ENCODE measurements at places on chromosomes 1 and 21.

- DNase-seq, result no peak
Observed at GRCh38 chr1:243595527-243596210, 254.4 kb downstream of the AKT3 start.

DNA sequence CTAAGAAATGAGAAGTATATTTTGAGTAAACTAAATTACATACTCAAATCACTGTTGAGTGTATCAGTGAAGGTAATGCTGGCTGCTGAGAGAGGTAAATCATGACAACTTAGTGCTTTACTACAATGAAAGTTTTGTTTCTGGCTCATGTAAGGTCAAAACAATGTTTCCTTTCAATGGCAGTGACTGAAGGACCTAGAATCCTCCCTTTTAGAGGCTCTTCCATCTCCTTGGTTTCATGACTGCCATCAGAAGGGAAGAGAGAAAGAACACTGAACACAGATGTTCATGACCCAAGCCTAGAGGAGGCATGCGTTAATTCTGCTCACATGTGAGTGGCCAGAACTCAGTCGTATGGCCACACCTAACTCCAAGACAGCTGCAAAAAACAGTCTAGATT is 130.6 kb downstream of the AKT3 start:
- DNase-seq, result no peak

DNA sequence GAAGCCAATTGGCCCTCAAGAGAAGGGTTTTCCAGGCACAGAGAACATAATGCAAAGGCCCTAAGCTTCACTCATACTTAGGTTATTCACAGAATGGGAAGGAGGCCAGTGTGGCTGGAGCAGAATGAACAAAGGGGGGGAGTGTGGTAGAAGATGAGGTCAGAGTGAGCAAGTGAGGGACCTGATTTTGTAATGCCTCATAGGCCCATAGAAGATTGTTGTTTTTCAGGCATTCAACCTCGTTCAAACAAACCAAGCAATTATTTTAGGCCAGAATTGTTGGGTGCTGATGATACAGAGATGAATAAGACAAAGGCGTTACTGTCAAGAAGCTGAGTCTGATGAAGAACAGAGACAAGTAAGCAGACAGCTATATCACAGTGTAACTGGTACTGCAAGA is 54.5 kb upstream of the RAP1A start:
- no peak for DNase-seq

DNA sequence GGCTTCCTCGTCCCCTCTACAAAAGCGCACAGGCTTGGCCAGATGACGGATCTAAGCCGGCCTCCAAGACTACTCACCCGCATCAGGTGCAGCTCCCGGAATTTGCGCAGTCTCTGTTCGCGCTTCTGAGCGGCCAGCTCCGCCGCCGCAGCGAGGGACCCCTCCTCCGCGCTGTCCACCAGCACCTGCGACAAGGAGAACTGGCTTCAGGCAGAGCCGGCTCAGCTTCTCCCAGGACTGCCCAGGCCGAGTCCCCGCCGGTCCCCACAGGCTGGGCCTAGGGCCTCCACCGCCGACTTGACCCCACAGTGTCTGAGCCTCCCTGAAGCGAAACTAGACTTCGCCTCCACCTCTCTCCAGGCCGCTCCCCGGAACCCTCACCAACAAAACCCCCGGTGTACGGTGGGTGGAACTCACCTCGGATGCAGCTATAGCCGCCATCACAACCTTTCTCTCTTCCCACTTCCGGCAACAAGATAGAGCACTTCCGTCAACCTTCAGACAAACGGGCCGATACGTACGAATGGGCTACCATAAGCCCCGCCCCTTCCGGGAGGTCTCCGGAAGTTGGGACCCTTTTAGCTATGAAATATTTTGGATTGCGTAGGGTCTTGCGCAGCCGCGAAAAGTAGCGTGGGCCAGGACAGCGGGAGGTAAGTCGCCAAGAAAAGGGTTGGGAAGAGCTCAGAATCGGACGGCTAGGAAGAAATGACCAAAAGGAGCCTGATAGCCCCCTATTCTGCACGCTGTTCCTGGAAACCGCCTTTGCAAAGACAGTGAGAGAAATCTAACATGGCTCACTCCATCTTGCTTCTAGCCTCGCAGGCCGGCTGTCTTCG is at the start of gene SYF2:
Gene SYF2 (minus strand): TSS at position 476 of the 839 bp plus-strand sequence. CDS start 35 bp downstream, at position 441.
- DNase-seq, result peak; percentile 99

- no peak for DNase-seq
Observed at GRCh38 chr1:214446772-214447556, 104.4 kb downstream of the PTPN14 start.

- DNase-seq, result no peak
Observed at GRCh38 chr1:198641501-198641900, 2.7 kb downstream of the PTPRC start.

DNA sequence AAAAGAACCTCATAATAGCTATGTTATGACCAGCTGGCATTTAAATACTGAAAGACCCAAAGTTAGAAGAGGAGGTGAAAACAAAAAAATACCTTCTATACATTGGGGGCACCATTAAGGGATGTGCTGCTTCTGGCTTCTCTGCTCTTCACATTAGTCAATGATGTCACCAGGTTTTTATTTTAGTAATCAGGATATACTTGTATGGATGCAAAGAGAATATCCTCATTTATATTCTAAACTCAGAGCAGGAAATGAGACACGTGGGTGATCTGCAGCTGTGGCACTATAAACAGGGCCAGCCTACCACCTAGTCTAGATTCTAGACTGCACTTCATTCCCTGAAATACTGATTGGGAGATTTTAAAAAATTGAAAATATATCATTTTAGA is 51.2 kb downstream of the WLS start:
- peak; percentile 32 for DNase-seq

DNA sequence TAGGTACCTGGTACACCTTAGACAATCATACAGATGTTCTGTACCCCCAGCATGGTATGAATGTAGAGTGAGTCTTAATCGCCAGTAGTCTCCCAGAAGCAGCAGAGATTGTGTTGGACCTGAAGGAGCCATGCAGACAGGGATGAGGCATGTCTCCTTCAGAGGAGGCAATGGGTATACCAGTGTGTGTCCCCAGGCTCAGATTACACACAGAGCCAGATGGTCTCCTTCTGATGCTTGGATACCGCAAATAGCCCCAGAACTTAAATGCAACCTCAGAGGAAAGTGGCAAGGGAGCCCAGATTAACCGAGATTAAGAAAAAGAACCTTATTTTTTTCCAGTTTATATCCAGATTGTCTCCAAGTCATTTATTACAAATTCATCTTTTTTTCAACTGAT is 96.8 kb upstream of the C21orf91 start:
- no peak for DNase-seq

GRCh38 chr1:221717485-221717853 is 24.4 kb downstream of the DUSP10 start:
- no peak for DNase-seq

- no peak for DNase-seq
Observed at GRCh38 chr21:37233551-37234146, 33.5 kb downstream of the VPS26C start.

DNA sequence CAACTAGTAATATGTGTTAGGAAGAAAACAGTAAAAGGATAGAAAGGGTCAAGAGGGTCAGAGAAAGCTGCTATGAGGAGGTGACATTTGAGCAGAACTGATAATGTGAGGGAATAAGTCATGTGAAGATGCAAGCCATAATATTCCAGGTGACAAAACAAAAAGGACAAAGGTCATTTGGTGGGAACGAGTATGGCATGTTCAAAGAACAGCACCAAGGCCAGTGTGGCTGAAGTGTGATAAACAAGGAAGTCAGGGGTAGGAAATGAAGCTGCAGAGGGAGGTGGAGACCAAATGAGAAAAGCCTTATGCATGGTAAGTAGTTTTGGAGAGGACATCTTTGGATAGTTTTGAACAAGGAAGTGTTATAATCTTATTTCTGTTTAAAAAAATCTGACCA is 46.7 kb downstream of the LPGAT1 start:
- DNase-seq, result no peak

DNA sequence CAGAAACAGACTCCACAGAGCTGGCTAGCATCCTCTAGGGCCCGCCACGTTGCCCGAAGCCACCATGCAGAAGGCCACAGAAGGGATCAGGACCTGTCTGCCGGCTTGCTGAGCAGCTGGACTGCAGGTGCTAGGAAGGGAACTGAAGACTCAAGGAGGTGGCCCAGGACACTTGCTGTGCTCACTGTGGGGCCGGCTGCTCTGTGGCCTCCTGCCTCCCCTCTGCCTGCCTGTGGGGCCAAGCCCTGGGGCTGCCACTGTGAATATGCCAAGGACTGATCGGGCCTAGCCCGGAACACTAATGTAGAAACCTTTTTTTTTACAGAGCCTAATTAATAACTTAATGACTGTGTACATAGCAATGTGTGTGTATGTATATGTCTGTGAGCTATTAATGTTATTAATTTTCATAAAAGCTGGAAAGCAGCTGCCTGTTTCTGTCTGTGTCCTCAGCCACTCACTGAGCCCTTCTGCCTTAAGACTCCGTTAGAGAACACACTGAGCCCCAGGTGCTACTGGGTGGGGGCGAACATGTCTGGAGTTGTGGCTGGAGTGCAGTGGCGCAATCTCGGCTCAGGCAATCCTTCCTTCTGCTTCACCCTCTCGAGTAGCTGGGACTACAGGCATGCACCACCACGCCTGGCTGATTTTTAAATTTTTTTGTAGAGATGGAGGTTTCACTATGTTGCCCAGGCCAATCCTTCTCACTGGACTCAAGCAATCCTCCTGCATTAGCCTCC is 14.8 kb downstream of the MFSD2A start:
- DNase-seq, result no peak

- DNase-seq, result no peak
Observed at GRCh38 chr1:224266915-224267856, 62.8 kb downstream of the NVL start.

DNA sequence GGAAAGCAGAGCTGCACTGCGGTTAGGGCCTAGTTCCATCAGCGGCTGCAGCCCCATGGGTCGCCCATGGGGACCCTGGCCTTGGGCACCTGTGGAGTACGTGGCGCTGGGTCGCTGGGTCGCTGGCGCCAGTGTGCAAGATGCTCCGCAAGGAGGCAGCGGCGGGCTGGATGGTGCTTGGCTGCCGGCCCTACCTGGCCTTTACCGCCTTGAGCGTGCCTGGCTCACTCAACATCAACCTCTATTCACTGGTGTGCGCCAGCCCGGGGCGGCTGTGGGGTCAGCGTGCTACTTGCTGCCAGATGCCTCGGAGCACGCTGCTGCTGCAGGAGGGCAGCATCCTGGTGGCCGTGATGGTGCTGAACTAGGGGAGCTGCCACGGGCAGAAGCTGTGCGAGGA is 85.1 kb upstream of the RHOU start:
- no peak for DNase-seq

DNA sequence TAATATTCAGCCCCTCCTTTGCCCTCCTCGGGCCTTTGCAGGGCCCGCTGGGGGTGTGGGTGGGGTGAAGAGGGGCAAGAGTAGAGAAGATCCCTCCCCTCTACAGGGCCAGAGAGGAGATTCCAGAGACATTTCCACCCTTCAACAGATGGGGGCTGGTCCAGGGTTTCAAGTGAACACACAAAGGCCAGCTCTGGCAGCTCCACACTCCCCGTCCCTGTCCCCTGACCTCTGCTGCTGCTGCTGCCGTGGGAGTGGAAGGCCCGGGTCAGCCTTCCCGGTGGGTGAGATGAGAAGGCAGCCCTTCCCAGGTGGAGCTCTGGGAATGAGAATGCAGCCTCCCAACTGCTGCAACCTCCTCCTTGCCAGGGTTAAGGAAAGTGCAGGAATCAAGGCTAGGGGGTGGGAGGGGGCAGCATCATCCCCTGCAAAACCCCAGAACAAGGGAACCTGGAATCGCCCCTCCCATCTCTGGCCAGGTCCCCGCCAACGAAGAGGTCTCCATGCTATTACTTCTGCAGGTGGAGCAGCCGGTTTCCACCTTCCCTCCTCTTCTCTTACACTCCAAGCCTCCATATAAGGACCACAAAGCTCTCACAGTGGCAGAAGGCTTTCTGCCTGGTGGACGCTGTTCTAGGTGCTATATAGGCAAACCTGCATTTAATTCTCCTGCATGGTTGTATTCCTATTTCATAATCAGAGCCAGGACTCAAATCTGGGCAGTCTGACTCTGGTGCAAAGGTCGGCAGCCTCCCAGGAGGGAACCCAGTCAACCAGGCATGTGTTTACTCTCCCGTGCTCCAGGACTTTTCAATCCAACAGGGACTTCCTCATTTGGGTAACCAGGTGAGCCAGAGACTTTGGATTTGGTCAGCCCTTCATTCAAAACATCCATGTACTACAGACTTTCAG is 22.9 kb upstream of the ARHGEF10L start:
- no peak for DNase-seq

GRCh38 chr1:210446479-210446878 is 117.8 kb downstream of the HHAT start:
- no peak for DNase-seq

DNA sequence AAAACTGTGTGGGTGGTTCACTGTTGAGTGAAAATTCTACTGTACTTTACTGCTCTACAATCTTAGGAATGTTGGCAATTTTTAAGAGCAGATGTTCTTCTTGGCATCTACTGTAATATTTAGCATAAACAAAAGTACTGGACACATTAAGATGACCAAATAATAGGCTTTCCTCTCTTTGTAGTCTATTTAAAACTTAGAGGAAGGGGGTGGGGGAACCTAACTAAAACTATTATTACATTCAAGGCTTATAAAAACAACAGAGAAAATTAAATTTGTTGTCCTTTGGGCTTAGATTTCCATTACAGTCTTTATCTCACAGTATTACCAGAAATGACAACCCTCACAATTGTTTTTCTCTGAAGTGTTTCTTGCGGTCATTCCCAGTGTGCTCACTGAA is 181.2 kb downstream of the PLPPR4 start:
- no peak for DNase-seq

DNA sequence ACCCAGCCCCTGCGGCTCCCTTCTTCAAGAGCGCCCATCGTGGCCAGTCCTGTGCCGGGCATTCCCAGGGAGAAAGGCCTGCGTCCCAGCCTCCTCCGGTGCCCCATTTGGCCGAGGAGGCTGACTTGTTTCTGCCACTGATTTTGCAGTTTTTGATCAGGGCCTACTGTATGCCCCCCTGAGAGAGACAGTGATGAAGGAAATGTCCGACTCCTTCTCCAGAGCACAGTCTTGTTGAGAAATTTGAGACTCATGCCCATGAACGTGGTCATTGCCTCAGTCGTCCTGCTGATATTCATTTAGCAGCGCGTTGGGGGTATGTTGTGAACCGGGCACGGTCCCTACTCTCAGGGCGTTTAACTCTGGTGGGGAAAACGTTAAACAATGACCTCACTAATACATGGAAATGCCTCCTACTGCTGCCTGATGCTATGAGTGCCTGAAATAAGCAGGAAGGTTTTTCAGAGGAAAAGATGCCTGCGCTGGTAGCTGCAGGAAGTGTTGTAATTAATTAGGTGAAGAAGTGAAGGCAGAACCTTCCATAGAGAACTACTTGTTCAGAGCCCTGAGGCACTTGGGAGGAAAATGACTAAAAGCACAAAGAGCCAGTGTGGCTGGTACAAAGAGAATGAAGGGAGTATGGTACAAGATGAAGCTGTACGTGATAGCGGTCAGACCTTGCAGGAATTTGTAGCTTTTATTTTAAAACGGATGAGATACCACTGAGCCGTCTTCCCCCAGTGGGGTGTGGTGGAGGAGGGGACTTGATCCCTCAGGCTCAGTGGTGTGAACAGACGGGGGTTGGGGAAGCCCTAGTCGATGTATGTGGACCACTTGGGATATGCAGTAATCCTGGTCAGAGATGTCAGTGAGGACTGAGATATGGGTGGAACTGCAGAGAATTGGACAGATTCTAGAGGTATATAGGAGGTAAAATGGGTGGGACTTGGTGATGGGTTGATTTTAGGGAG is 730 bp downstream of the ZCCHC17 start:
- peak; percentile 55 for DNase-seq

GRCh38 chr1:175377394-175377793 is 184.8 kb upstream of the KIAA0040 start:
- DNase-seq, result no peak
